ENCODE measurements at places on chromosomes 13 and 19. TPM values are rescaled to one million over a fixed set of nuclear protein-coding genes. Genes with fewer than 3 reads are reported as not detected.

Gene CASP14
- total RNA-seq = not detected

Gene PRR20A
- total RNA-seq = not detected

Gene CYP2S1
- total RNA-seq = 16.4 TPM

Gene ZNF541
- total RNA-seq = 0.06 TPM
